ENCODE measurements at places on chromosomes 4 and X. TPM values are rescaled to one million over a fixed set of nuclear protein-coding genes. Genes with fewer than 3 reads are reported as not detected.

DNA sequence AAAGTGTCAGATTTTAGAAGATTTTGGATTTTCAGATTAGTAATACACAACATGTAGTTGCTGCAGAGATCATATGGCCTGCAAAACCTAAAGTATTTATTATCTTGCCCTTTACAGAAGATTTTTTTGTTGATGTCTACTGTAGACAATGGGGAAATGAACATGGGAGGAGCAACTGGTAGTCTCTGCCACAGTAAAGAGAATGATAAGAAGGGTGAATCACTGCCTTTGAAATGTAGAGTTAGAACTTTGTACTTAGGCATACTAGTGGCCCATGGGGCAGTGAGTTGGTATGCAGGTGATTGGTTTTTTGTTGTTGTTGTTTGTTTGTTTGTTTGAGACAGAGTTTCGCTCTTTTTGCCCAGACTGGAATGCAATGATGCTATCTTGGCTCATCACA lies 50.1 kb downstream of the GAB1 start:
- DNase-seq, result peak; percentile 34
- no peak overlapping the region for H3K4me3 ChIP-seq
- H3K4me1 ChIP-seq, result peaks cover 20% of the 10 kb centered on the region
- H3K36me3 ChIP-seq, result no peaks in the 10 kb centered on the region
- H3K27ac ChIP-seq, result no peak overlapping the region
- H3K27me3 ChIP-seq, result no peaks in the 10 kb centered on the region

The CLNK gene
- not detected for total RNA-seq

The MBNL3 gene
- 2.8 TPM for total RNA-seq

- DNase-seq, result no peak
- no peaks in the 10 kb centered on the region for H3K27me3 ChIP-seq
- no peaks in the 10 kb centered on the region for H3K36me3 ChIP-seq
- H3K4me1 ChIP-seq, result peaks cover 8% of the 10 kb centered on the region
Measured at GRCh38 chr4:118774321-118774720, 61.6 kb downstream of the SEC24D start.

- no peaks in the 10 kb centered on the region for H3K27me3 ChIP-seq
- no peaks in the 10 kb centered on the region for H3K36me3 ChIP-seq
- no peaks in the 10 kb centered on the region for H3K4me1 ChIP-seq
- no peak overlapping the region for H3K27ac ChIP-seq
- no peak for DNase-seq
Measured at GRCh38 chrX:77628294-77629025, 157.6 kb downstream of the ATRX start.

The C4orf50 gene
- not detected for total RNA-seq

The NR3C2 gene
- 7.4 TPM for total RNA-seq

The FAM13A gene
- 21.1 TPM for total RNA-seq

The UGT2B17 gene
- not detected for total RNA-seq

The GPR50 gene
- total RNA-seq, result not detected

DNA sequence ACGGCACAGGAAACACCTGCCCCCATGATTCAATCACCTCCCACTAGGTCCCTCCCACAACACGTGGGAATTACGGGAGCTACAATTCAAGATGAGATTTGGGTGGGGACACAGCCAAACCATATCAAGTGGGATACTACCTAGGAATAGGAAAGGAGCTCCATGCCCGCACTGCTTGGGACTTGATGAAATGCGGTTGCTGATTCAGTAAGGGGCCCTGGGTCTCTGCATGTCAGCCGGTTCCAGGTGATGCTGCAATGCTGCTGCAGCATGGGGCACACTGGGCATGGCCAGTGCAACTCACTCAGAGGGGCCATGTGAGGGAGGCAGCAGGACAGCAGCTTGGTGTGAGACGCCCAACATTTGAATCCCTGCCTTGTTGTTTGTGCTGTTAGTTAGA lies 34.0 kb upstream of the MSX1 start:
- H3K36me3 ChIP-seq, result no peaks in the 10 kb centered on the region
- no peaks in the 10 kb centered on the region for H3K27me3 ChIP-seq
- H3K27ac ChIP-seq, result no peak overlapping the region
- H3K4me1 ChIP-seq, result no peaks in the 10 kb centered on the region

GRCh38 chrX:42597481-42597880 lies 180.5 kb downstream of the PPP1R2C start:
- no peak overlapping the region for H3K4me3 ChIP-seq
- no peaks in the 10 kb centered on the region for H3K27me3 ChIP-seq
- no peaks in the 10 kb centered on the region for H3K36me3 ChIP-seq
- H3K27ac ChIP-seq, result no peak overlapping the region
- H3K4me1 ChIP-seq, result no peaks in the 10 kb centered on the region
- DNase-seq, result no peak

DNA sequence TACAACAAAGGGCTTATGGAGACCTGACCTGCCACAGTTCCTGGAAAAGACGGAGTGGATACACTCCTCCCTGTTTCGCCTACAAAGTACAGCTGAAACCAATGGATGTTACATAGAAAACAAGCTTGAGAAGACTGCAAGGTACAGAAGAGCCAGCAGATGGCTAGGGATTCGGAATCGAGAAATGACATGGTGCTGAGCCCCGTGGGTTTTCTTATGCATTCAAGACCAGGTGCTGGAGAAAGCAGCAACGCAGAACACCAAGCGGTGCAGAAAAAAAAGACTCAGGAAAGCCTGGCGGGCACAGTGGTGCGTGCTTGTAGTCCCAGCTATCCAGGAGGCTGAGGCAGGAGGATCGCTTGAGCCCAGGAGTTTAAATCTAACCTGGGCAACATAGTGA lies 13.8 kb downstream of the TIMM17B start:
- DNase-seq, result no peak
- no peaks in the 10 kb centered on the region for H3K4me1 ChIP-seq
- no peaks in the 10 kb centered on the region for H3K36me3 ChIP-seq
- no peaks in the 10 kb centered on the region for H3K27me3 ChIP-seq
- H3K27ac ChIP-seq, result no peak overlapping the region

- no peak overlapping the region for H3K27ac ChIP-seq
- H3K4me1 ChIP-seq, result no peaks in the 10 kb centered on the region
- peak; percentile 0 for DNase-seq
- H3K36me3 ChIP-seq, result no peaks in the 10 kb centered on the region
- no peaks in the 10 kb centered on the region for H3K27me3 ChIP-seq
Measured at GRCh38 chrX:114152130-114152529, 431.8 kb upstream of the HTR2C start.

GRCh38 chrX:45592101-45592500 lies 391.4 kb upstream of the DIPK2B start:
- H3K36me3 ChIP-seq, result no peaks in the 10 kb centered on the region
- H3K4me3 ChIP-seq, result no peak overlapping the region
- H3K4me1 ChIP-seq, result no peaks in the 10 kb centered on the region
- no peak for DNase-seq

GRCh38 chrX:109704563-109704962 lies 28.5 kb downstream of the ACSL4 start:
- no peak overlapping the region for H3K27ac ChIP-seq
- H3K36me3 ChIP-seq, result no peaks in the 10 kb centered on the region
- H3K4me1 ChIP-seq, result no peaks in the 10 kb centered on the region
- H3K27me3 ChIP-seq, result no peaks in the 10 kb centered on the region

All from fibroblast of lung (primary cell).